Fibroblast of villous mesenchyme (primary cell): ENCODE measurements at places on chromosomes 4 and X.

DNA sequence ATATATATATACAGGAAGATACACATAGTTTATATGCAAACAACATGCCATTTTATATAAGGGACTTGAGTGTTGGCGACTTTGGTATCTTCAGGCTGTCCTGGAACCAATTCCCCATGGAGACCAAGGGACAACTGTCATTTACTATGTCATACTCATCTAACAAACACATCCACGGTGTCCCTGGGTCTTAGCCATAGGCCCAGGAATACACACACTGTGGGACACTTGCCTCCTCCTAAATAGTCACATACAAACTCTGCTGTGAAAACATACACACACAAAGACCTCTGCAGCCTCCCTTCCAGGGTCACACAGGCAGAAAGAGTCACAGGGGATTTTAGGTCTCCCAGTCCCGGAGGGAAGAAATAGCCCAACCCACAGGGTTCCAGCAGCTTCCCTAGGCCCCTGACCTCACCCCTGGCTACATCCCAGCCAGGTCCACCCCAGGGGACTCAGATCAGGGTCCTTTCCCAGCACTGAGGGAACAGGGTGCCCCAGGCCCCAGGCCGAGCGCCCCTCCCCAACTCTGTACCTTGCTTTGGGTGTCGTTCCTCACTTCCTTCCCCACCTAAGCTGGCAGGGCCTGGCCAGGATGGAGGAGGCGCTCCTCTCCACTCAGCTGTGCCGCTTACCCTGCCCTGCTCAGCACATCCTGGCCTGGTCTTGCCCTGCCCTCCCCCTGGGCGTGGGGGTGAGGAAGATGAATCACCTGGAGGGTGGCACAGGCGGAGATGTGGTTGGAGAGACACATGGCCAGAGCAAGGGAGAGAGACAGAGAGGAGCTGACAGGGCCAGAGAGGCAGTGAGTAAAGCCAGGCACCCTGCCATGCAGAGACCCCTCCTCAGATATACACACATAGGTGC, 21.8 kb downstream of the FGD1 start:
- DNase-seq: no peak

GRCh38 chr4:43223820-43224219, 331.3 kb downstream of the GRXCR1 start:
- DNase-seq: peak; percentile 16

- no peak for DNase-seq
Measured at GRCh38 chr4:84298023-84298718, 200.9 kb downstream of the NKX6-1 start.

- DNase-seq: no peak
Measured at GRCh38 chr4:166078383-166078782, 205.3 kb downstream of the TLL1 start.

GRCh38 chr4:139550724-139551429, 5.1 kb downstream of the SETD7 start:
- peak; percentile 71 for DNase-seq

DNA sequence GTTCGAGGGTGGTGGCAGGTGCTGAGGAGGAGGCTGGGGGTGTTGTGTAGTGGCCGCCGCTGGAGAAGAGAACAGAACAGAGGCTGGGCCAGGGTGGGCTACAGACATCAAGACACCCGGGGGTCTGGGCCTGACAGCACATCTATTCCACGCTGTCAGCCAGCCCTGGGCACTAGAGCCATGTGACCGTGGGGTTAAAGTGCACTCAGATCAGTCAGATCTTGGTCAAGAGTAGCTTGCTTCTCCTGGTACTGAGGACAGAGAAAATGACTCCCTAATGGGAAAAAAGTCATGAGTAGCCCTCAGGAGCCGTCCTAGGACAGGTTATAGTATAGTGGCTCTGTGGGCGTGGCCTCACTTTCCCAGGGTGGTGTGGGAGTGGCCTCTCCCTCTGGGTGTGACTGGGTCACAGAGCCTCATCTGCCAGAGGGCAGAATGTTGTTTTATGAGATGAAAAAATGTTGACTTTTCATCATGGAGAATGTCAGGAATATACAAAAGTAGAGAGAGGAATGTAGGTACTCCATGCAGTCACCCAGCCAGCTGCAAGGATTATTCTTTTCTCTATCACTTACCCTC, 19.4 kb downstream of the TRMT44 start:
- DNase-seq: no peak

DNA sequence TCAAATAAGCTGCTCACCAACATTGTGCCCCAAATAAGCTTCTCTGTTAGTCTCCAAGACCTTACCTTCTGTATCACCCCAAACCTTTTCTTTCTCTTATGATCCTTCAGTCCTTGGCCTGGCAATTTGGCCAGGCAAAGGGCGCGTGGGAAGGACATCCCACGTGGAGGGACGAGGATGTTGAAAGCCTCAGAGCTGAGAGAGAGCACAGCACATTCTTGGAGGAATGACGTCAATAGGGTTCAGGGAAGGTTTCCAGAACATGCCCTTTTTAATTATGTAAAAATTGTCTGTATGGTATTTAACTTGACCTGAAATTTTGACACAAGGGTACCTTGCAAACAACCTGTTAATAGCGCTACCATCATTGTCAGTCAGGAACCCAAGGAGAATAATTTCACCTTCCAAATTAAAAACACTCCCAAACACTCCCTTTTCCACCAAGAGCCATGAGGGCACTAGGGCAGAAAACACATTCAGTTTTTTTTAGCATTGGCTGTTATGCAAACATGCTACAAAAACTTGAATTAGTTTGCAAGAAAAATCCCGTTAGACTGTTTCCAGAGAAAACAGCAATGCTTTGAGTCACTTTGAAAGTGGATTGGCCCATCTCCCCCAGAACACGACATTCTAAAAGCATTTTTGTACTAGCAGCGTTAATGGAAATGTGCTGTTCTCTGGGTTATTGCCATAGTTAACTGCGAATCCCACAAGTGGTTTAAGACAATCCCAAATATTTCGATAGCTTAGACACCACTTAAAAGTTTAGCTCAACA, 183.2 kb upstream of the PUDP start:
- DNase-seq: peak; percentile 91

DNA sequence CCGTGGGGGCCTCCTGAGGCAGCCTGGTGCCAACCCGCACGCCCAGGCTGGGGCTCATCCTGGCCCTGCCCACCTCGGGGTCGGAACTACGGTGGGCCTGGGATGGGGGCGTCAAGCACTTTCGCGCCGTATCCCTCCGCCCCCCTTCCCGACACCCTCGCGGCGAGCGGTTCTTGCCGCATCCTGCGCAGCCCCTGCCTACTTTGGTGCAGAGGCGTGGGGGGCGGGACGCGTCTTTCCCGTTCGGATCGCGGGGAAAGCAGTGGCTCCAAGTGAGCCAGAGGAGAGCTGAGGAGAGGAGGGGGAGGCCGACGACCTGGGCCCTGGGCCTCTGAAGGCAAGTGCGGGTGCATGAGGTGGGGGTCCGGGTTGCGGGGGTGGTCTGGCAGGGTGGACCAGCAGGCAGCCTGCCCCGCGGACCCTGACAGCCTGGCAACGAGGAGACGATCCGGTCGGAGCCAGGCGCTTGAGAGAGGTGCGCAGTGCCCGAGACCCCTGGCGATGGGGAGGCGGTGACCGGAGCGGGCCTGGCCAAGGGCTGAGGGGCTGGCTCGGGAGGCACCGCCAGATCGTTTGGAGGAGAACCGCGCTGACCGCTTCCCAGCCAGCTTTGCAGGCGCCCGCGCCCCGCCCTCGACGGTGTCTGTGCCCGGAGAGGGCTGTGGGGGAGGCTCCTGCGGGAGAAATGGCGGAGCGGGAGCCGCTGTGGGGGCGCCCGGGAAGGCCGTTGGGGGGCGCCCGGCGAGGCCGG, at the start of gene GPRASP2:
TSS of gene GPRASP2 (plus strand) at position 233 of the 751 bp plus-strand sequence. CDS start 2,422 bp downstream, outside the sequence.
- peak; percentile 11 for DNase-seq

DNA sequence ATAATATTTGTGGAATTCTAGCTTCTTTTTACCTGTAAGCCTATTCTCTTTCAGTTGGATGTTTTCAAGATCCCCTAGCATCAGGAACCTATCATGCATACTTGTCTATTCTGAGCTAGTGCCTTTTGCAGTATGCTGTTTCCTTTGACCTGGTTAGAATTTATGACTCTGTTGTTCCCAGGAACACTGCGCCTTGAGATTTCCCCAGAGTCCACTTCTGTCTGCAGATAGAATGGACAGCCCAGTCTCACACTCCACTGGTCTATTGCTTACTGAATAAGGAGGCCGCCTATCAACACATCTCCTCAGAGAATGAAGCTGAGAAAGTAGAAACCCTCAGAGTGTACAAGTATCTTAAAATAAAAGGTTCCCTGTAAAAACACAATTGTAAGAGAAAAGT, 465.1 kb upstream of the GALNTL6 start:
- DNase-seq: no peak

GRCh38 chr4:5503336-5503936, 204.9 kb downstream of the EVC2 start:
- no peak for DNase-seq

GRCh38 chr4:137390707-137391106, 141.6 kb downstream of the PCDH18 start:
- peak; percentile 92 for DNase-seq

- DNase-seq: no peak
Measured at GRCh38 chrX:41542536-41542935, 95.4 kb downstream of the NYX start.

GRCh38 chr4:118417325-118417724, 64.5 kb upstream of the PRSS12 start:
- peak; percentile 10 for DNase-seq

- peak; percentile 53 for DNase-seq
Measured at GRCh38 chr4:177410566-177410965, 31.7 kb downstream of the AGA start.

- no peak for DNase-seq
Measured at GRCh38 chr4:99861120-99861905, 32.9 kb downstream of the LAMTOR3 start.

- DNase-seq: no peak
Measured at GRCh38 chr4:110216129-110216528, 17.7 kb upstream of the ELOVL6 start.

GRCh38 chrX:63739885-63740284, 45.1 kb downstream of the ARHGEF9 start:
- DNase-seq: no peak

DNA sequence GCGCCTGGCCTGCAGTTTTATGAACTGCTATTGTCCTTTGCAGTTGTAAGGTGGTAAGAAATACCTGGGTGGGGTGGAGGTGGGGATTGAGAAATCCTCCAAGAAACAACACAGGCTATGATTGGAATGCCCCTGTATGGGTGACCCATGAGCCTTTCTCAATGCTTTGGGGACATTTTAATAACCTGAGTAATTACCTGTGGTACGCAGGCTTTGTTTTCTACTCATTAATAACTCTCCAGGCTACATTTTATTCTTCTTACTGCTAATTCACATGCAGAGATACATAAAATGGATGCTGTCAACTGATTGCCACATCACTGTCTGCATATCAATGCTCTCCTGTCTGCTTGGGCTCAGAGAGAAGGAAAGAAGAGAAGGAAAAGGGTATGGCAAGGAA, 41.8 kb downstream of the PHEX start:
- DNase-seq: no peak

GRCh38 chrX:53831662-53832635, 145.4 kb upstream of the HUWE1 start:
- peak; percentile 23 for DNase-seq
